DMS79 (cell line): ENCODE measurements at places on chromosomes 3 and 15.

DNA sequence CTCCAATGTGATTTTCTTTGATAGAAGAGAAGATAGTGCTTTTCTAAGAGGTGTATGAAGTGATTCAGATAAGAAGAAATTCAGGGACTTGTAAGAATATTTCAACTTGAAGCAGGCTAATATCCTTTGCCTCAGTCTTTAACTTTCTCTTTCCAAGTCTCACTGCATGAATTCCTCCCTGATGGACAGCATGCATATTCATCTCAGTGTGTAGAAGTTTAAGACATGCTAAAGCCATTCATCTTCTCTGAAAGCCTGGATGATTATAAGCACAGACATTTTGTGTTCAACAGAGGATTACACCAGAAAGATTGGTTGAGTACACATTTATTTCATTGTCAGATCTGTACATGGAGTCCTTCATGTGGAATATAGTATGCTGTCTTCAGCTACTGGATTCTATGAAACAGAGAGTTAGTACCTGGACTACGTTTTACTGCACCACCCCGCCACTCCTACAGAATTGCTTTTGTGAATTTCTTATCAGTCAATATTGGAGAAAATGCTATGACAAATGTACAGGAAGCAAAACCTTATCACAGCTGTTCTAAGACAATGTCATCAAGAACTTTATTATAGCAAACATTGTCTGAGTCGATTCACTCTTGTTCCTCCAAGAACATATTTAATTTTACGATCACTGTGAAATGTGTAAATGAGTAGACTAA lies 1346.1 kb downstream of the OTOL1 start:
- no peak for DNase-seq

GRCh38 chr3:173513123-173513522 lies 115.6 kb downstream of the NLGN1 start:
- DNase-seq: no peak

DNA sequence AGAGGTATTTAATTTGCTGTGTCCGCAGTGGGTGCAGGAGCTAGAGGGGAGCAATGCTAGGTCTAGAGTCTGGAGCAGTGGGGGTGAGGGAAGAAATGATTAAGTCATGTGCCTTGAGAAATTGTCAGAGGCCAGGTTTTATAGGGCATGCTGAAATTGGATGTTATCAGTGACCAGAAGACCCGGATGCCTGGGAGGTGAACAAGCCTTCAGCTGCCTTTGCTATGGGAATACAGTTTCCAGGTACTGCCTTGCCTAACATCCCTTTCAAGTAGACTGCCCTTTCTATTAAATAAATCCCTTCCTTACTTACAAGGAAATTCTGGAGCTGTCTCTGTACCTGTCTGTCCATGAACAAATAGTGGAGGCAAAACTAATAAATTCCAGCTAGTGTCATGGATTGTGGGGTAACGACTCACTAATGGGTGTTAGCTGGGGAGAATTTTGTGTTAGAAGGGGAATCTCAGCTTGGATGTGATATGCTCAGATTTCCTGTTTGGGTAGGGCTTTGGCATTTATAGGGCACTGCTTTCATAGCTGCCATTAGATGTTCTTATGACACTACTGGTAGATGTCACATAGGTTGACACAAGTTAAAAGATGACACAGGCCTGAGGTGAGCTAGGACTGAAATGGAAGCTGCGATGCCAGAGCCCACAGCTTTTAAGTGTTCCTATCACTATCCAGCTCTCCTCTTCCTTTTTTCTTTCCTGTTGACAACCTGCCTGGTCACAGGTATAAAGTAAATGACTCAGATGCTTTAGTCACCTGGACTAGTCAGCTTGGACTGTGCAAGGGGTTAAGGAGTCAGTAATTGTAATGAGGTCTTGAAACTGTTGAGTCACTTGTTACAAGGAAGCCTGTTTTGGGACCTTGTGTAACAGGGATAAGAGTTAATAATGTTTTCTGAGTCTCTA lies 21.3 kb downstream of the CHD2 start:
- no peak for DNase-seq

DNA sequence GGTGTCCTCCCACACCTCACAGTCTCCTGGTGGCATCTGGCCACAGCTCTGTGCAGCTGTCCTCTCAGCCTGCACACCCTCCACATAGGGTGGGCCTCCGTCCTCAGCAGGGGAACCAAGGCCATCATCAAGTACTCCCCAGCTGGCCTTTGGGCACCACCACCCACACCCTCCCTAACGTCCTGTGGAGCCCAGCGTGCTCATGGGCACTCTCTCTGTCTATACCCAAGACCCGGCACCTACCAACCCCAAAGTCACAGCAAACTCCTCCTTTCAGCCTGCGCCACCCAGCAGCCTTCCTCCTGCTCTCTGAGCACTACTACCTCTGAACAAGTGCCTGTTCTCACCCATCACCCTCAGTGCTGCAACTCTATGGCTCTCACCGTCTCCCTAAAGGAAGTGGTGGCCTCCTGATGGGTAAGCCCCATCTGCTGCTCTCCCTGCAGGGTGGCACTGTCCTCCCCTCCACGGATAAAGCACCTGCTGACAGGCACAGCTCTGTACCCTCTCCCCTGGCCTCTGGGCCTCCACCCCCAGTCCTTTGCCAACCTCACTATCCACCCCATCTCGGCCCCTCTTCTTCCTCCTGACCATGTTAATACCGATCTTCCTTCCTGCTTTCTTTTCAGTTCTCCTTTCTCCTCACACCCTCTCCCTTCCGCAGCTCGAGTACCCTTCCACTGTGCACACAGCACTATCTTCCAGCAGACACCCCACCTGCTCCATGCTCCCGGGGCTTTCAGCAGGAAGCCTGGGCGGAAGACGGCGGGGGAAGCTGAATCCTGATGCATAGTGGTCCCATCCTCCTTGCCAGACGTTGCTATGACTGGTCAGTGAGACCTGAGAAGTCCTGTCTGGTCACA lies 31.5 kb downstream of the SLC41A3 start:
- no peak for DNase-seq

- DNase-seq: no peak
Observed at GRCh38 chr3:118425272-118425837, 609.3 kb downstream of the IGSF11 start.

DNA sequence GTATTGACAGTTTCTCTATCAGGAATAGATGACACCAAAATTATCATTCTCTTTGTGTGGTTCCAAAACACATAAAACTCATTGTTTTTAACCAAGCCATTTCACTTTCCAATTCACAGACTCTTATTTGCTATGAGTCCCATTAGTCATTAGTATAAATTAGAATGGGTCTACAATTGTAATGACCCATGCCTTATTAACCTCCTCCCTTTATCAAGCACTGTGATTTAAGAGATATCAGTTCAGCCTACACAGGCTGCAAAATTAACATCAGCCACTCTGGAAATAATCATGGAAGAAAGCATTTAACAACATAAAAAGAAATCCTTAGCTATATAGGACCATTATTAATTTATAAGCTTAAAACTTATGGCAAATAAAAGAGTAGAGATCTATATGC lies 440.6 kb downstream of the GBE1 start:
- DNase-seq: no peak

DNA sequence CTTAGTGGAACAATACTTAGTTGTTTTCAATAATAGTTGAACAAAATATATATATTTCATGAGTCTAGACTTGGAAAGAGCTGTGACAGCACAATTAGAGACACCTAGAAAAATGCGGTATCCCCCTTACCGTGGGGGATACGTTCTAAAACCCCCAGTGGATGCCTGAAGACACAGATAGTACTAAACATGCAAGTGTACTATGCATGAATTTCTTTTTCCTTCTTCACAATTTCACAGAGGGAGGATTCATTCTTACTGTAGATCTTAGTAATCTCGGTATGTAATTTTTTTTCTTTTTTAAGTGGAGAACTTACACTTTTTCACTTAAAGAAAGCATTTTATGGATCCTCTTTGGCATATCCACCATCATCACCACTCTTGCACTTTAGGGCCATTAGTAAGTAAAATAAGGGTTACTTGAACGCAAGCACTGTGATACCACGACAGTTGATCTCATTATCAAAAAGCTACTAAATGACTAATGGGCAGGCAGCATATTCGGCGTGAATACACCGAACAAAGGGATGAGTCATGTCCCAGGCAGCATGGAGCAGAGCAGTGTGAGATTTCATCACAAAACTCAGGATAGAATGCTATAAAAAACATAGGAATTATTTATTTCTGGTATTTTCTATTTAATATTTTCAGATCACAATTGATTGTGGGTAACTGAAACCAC lies 72.3 kb upstream of the ZNF280D start:
- DNase-seq: no peak

- no peak for DNase-seq
Observed at GRCh38 chr15:85963262-85963760, 116.4 kb upstream of the AGBL1 start.

DNA sequence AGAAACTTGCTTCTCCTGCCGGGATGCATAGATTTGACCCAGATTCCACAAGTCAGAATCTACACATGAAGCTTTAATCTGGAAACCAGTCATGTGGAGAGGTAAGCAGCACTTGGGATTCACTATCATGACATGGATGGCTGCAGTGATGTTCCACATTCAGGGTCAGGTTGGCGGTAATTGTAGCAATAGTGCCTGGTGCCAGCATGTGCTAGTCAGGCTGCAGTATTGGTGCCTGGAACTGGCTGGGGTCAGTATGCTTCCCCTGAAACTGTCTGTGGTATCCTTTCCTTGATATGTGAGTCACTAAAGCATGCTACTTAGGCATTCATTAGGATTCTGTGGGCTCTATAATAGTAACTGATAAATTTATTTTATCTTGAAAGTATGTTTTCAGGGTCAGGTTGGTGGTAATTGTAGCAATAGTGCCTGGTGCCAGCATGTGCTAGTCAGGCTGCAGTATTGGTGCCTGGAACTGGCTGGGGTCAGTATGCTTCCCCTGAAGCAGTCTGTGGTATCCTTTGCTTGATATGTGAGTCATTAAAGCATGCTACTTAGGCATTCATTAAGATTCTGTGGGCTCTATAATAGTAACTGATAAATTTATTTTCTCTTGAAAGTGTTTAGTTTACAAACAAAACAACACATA lies 1439.2 kb downstream of the ZPLD1 start:
- DNase-seq: no peak

DNA sequence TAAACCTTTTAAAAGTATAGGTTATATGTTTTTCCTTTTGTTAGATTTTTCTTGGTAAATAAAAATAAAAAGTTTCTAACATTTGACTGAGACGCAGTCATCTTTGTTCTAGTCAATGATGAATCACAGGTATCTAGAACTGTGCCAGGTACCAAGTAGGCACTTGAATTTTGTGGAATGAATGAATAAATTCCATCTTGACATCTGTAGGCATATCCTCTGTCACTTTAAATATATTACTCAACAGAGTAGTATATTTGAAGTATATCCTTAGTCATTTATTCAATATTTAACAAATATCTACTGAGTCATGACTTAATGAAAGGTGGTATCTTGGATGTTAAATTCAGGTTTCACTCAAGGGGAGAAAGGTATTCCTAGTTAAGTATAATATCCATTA lies 828.4 kb downstream of the TUSC7 start:
- no peak for DNase-seq

DNA sequence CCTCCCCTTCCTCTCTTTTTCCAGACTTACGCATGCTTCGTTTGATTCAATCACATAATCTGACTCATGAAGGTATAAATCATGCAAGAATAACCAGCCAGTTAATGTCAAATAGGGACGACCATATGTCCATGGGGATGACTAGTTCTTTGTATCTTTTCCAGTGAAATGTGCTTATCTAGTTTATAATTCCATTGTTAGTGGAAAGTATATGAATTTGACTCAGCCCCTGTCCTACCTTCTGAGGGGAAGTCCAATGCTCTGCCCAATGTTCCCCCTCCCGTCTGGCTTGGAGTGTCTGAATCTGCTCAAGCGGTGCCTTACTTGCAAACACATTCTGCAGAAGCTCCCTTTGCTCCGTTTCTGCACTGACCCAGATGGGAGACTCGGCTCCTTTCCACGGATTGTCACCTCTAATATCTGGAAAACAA lies 55.0 kb upstream of the EPHB3 start:
- DNase-seq: no peak

DNA sequence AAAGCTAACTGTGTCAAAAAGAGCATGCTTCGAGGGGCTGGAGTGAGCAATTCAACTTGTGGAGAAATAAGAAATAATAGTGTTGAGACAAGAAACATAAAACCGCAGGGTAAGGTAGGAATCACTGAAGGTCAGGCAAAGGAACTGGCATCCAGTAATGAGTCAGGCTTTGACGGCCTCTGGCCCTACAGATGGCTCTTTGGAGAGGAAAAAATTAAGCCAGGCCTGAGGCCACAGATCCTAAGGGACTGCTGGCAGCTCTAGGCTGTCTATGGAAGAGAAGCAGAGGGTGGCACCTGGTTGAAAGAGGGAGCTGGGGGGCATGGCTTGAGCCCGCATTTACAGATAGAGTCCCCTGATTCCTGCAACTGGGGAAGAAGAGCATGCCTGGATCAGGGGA lies 28.6 kb upstream of the ZSCAN2 start:
- no peak for DNase-seq

GRCh38 chr3:193862843-193863242 lies 269.8 kb downstream of the OPA1 start:
- no peak for DNase-seq

- no peak for DNase-seq
Observed at GRCh38 chr3:169350228-169350627, 313.3 kb downstream of the MECOM start.

DNA sequence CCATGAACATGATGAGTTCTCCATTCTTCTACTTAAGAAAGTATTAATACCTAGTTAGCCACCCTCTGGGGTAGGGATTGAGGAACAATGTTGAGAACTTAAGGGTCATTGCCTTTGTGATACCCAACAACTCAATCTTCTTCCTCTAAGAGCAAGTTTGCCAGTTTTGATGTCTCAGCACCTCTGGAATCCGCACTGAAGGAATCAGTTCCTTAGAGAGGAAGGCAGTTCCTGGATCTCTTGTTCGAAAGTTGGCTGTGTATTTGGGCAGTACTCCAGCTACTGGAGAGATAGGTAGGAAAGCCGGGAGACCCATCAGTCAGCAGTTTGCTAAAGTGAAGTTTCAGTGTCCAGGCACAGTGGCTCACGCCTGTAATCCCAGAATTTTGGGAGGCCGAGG lies 35.6 kb upstream of the MTHFS start:
- DNase-seq: no peak

DNA sequence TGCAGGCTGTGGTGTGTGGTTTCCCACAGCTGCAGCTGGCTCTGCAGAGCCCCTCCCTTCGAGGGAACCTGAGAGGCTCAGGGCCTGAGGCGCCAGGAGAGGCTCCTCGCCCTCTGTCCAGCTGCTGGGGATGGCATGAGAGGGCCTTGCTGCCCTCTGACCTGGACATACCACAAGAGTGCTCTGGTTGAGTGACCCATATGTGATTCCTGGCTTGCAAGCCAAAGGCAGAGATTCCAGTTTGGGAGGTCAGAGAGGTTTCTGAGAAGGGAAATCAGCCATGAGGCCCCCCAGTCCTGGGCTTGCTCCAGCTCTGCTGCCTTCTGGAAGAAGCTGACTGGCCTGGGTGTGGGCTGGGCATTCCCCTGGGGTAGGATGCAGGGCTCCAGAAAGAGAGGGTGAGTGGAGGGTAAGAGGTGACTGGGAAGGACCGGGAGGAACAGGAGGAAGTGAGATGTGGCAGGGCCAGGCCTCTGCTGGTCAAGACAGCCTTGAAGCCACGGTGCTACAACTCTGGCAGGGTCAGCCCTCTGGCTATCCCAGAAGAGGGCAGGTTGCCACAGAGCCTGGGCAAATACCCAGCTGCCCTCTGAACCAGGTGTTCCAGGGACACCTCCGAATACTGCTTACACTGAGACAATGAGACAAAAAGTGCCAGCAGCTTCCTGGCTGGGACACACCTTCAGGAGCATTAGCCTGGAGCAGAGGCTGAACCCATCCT lies 16.0 kb upstream of the SRP14 start:
- DNase-seq: no peak

- peak; percentile 13 for DNase-seq
Observed at GRCh38 chr15:62089616-62090015, 22.8 kb downstream of the C2CD4A start.
